ENCODE measurements at places on chromosomes 1 and 21.

DNA sequence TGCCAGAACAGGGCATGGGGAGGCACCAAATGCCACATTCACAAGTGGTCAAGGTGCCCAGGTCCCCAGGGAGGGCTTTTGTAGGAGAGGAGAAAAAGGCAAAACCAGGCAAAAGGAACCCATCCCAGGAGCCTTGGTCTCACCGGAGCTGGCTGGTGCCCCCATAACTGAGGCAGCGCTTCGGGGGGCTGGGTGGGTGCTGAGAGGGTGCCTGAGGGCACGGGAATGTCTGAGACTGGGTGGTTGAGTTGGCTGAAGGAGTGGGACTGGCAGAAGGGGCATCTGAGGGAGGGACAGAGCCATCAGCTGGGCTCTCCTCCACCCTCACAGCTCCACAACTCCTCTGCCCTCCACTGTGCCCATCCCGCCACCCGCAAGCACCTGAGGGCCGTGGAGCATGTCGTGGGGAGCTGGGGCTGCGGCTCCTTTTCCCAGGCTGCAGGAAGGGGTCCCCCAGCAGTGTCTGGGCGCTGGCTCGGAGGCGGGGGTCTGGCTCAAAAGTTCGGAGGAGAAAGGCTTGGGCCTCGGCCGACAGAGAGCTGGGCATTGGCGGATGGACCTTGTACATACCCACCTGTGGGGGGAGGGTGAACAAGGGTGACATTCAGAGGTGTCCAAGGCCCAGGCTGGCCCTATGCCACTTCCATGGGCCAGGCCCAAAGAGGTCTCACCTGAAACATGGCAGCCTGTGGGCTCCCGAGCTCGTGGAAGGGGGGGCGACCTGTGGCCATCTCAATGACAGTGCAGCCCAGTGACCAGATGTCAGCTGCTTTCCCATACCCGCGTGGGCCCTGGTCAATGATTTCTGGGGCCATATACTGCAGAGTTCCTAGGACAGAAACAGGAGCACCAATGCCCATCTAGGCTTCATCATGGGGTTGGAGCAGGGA, 8.5 kb downstream of the MAP3K6 start:
- no peak for DNase-seq

DNA sequence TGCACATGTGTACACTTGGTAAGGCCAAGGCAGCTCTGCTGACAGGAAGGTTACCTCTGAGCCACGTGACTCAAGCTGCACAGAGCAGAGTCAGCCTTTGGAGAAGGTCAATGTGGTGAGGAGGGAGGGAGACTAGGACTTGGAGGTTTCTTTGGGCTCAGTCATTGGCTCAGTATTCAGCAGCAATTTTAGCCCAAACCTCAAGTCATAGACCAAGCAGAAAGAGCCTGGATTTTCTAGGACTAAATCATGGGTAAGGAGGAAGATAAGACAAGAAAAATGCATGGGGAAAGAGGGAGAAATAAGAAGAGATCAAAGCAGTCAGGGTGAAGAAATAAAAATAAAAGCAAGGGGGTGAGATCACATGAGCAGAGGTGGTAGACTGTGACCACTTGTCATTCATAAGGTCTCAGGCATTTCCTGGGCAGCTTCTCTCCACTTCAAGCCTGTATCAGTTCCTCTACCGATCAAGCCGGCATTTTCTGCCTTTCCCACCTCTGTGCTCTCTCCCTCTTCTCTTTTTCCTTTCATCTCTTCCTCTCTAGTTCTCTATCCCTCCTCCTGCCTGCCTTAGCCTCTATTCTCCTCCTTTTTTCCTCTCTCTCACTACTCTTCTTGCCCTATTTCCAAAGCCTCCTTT, 51.7 kb upstream of the DUSP10 start:
- no peak for DNase-seq

GRCh38 chr21:19830446-19830845, 1167.8 kb upstream of the NCAM2 start:
- no peak for DNase-seq

DNA sequence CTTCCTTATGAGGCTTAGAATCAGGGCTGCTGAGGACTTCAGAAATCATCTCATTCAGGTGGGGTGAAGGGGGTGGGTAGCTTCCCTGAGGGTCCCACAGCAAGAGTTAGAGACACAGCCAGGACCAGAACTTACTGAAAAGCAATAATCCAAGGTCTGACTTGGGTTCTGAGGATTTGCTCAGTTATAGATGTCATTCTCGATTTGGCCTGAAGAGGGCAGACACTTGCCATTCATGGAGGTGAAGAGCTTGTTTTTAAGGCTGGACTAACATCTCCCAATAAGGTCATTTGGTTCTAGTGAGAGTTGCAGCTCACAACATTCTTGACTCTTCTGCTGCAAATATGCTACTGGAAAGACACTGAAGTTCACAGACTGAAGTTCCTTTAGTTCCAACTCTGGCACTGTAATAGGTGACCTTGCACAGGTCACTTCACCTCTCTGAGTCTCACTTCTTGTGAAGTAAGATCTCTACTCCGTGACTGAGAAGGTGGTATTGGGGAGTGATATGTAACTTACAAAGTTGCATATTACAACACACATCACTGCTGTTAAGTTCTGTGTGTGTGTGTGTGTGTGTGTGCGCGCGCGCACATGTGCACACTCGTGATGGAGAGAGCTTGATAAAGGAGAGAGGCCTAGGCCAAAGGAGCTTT, 69.8 kb upstream of the DIRAS3 start:
- DNase-seq: peak; percentile 59

DNA sequence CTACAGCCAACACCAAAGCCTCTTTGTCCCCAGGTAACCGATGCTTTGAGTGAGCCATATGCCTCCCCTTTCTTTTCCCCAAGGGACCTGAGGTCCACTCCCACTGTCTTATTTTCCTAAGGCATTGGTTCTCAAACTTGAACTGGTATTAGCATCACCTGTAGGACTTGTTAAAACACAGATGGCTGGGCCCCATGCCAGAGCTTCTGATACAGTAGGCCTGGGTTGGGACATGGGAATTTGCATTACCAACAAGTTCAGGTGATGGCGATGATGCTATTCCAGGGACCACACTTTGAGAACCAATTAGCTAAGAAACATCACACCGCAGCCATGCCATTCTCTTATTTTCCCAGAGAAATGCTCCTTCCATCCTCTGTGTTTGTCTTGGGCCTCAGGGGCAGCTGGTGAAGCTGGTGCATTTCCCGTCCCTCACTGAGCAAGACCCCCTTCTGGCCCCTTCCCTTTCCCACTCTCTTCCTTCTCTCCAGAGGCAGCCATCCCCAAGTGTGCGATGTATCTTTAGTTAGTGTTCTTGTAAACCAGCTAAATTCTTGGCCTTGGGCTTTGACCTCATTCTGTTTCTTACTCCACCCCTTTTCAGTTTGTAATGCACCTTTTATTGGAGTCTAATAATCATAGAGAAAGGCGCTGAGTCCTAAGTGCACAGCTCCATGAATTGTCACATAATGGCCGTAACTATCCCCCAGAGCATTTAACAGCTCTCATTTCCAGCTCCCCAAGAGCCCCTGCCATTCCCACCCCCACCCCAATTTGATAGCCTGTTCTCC, 14.2 kb upstream of the TTC22 start:
- no peak for DNase-seq

GRCh38 chr1:211135342-211135950, 1.5 kb upstream of the KCNH1 start:
- DNase-seq: peak; percentile 13

- DNase-seq: no peak
These were observed 29.3 kb upstream of the ZBTB21 start for GRCh38 chr21:42039470-42039901.

- peak; percentile 52 for DNase-seq
These were observed 2.8 kb upstream of the LIX1L start for GRCh38 chr1:145960468-145961108.

DNA sequence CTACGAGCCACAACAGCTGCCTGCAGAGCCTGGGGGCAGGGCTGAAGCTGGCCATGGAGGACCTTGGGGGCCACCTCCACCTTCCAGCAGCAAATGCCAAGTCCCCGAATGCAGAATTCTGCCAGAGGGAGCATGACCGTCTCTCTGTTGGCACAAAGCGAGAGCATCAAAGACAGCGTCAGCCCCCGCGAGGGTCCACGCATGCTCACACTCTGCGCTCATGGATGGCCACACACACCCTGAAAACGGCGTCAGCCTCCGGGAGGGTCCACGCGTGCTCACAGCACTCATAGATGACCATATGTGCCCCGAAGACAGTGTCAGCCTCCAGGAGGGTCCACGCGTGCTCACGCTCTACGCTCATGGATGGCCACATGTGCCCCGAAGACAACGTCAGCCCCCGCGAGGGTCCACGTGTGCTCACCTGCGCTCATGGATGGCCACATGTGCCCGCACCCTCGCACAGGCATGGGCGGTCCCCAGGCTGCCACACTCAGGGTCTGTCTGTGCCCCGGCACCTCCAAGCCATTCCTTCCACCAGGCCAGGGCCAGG, 46.5 kb downstream of the MORN1 start:
- DNase-seq: no peak

GRCh38 chr1:56248138-56248537, 331.2 kb downstream of the PLPP3 start:
- DNase-seq: no peak

- DNase-seq: no peak
These were observed 3.4 kb downstream of the KCNA3 start for GRCh38 chr1:110671361-110671760.

DNA sequence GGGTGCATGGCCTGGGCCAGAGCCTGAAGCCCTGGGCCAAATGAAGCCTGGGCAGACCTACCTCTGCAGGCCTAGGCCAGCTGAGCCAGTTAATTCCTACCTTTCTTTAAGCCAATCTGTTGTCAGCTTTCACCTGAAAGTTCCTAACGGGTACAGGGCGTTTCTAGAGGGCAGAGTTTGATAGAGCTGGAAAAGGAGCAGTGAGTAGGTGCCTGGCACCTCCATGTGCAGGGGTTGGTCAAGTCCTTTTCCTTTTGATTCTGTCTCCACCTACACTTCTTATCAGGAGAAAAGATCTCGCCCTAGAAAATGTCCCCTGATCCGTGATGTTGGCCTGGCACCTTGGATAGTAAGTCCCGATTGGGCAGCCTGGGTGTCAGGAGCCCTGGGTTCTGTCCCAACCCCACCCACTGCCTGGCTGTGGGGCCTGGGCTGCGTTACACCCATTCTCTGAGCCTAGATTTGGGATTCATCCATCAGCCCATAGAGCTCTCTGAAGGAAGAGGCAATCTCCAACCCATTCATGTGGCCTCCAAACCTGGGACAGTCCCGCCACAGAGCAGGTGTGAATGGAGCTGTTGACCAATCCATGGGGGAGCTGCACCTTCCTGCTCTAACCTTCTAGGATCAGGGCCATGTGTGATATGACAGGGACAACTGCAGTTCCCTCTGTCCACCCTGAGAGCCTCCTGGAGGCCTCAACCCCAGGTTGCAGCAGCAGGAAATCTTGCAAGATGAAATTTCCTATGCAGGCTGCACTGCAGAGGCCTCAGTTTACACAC, 304.3 kb downstream of the MATN1 start:
- DNase-seq: no peak

DNA sequence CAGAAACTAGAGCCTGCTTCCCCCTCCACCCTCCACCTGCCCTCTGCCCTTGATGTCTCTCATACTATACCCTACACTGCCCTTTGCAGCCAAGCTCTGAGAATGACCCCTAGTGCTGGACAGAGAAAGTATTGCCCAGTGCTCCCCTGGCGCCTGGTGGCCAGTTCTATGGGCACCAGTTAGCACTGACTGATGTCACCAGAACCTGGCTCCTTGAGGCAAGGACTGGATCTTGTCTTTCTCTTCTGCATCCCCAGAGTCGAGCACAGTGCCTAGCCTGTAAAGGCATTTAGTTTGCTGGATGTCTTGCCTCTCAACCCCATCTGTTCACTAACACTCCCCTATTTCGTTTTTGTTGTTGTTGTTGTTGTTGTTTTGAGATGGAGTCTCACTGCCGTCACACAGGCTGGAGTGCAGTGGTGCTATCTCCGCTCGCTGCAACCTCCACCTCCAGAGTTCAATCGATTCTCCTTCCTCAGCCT, 5.9 kb downstream of the PHLDA3 start:
- DNase-seq: no peak

GRCh38 chr1:71413441-71414175, 332.8 kb upstream of the ZRANB2 start:
- no peak for DNase-seq
